Activated T-helper 1 cell treated with anti-CD3 and anti-CD28 coated beads, Interleukin-12 subunit alpha, Interleukin-12 subunit beta, Interleukin-2, Interleukin-4 antibody, amounts not matched to agents 30 ng/mL and 10 ng/mL and 1 ng/mL, durations not matched to agents 14 hours and 24 hours and 36 hours (primary cell): ENCODE measurements at places on chromosomes 11 and 22. TPM values are rescaled to one million over a fixed set of nuclear protein-coding genes. Genes with fewer than 3 reads are reported as not detected.
A peak's percentile ranks its signal among the peaks of the same experiment; 100 is the strongest.

GRCh38 chr11:68302670-68303069 is 9.7 kb upstream of the LRP5 start:
- H3K27ac ChIP-seq: no peak overlapping the region
- peaks cover 5% of the 10 kb centered on the region for H3K27me3 ChIP-seq
- H3K4me3 ChIP-seq: no peak overlapping the region
- peaks cover 8% of the 10 kb centered on the region for H3K4me1 ChIP-seq

DNA sequence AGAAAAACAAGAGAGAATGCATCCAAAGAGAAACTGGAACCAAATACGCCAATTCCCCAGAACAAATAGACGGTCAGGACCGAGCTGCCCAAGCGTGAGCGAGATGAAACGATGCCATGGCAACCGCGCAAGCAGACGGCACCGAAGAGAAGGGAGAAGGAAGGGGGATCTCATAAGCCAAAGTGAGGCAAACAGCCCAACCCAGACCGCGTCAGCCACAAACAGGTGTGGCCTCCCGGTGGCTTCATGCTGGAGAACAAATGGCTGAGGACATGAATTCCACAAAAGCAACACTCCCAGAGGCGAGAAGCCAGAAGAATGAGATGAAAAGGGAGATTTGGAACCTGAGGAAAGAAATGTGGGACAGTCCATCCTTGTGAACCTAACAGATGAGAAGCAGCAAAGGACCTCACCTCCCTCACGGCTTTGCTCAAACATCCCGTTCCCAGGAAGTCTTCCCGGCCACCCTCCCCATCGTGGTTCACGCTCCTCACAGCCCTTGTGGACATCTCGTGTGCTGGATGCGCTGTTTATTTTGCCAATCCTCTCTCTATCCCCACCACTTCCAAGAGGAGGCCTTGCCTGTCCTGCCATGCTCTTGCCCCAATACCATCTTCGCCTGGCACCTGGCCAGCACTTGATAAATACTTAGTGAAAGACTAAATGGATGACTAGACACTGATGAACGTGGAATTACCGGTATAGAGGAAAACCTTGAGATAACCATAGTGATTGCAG is 89.1 kb upstream of the RTL6 start:
- no peak for DNase-seq
- H3K4me3 ChIP-seq: no peak overlapping the region
- no peaks in the 10 kb centered on the region for H3K4me1 ChIP-seq
- peaks cover 13% of the 10 kb centered on the region for H3K27me3 ChIP-seq

DNA sequence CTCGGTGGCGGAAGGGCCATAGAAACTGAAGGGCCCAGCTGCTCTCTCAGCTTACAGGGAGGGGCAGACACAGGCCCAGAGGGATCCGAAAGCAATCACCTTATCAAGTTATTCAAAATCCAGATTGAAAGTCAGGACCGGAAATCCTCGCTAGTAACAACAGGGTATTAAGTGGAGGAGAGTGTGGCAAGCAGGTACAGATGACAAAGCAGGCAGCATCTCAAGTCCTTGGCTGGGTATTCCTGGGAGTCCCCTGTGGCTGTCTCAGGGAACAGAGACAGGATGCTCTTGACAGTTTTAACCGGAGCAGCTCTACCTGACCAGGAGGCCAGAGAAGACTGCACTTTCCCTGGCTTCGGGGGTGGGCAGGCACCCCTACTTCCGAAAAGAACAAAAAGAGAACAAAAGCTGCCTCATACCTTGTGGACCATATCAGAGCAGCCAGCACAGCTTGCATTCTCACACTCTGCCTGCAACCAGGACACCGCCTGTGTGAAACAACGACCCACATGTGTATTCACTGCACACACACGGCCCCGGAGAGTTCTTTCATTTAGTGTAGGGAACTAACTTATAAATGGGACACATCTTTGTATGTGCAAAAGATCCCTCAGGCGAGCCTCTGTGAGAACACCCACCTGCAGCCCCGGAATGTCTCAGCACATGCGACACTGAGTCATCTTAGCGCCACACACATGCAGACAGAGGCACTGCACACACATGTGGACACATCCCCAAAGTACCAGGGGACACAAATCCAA is 78.3 kb downstream of the MICAL3 start:
- DNase-seq: no peak
- no peak overlapping the region for H3K27ac ChIP-seq
- H3K36me3 ChIP-seq: no peaks in the 10 kb centered on the region
- H3K4me3 ChIP-seq: no peak overlapping the region
- no peaks in the 10 kb centered on the region for H3K4me1 ChIP-seq

DNA sequence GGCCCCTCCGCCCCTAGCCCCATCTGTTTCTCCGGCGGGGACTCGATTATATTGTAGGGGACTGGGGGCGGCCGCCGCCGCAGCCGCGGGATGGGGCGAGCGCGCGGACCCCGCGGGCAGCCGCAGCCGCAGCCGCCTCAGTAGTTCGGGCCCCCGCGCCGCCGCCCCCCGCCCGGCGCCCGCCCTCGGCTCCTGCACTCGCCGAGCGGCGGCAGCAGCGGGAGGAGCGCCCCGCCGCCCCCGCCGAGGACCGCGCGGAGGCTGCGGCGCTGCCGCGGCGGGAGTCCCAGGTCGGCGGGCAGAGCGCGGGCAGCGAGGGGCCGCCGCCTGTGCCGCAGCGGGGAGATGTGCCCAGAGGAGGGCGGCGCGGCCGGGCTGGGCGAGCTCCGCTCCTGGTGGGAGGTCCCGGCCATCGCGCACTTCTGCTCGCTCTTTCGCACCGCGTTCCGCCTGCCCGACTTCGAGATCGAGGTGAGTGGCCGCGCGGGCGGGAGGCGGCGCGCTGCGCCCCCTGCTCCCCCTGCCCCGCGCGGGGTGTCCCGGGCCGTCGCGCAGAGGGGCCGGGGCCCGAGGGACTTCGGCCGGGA is at the start of gene CECR2:
Gene CECR2, plus strand, starts transcription at position 22 of the 587 bp plus-strand sequence. Its CDS starts 324 bp downstream, at position 346.
- peak within 1 kb of the TSS; percentile 44 for H3K27ac ChIP-seq
- DNase-seq: peak; percentile 2
- H3K36me3 ChIP-seq: peaks cover 5% of the 10 kb centered on the region
- peaks cover 29% of the 10 kb centered on the region for H3K4me1 ChIP-seq
- peak within 1 kb of the TSS; percentile 80 for H3K4me3 ChIP-seq

- no peak overlapping the region for H3K27ac ChIP-seq
- no peaks in the 10 kb centered on the region for H3K36me3 ChIP-seq
- H3K27me3 ChIP-seq: no peaks in the 10 kb centered on the region
- DNase-seq: no peak
- no peaks in the 10 kb centered on the region for H3K4me1 ChIP-seq
These were observed 142.1 kb downstream of the TRPC6 start for GRCh38 chr11:101441747-101442146.

DNA sequence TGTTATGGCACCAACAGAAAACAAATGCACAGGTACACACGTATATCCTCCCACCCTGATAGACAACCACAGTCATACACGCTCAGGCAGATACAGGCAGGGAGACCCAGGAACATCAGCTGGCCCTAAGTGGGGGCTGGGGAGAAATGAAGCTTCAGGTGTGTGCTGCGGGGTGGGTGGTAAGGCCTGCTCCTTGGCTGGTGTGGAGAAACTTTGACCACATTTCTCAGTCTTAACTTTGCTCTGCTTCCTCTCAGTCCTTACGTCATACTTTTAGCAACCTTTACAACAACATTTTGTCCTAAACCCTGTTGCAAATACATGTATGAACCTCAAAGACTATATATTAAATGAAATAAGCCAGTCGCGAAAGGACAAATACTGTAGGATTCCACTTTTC is 6.7 kb upstream of the ANAPC15 start:
- H3K27me3 ChIP-seq: peaks cover 2% of the 10 kb centered on the region
- H3K4me1 ChIP-seq: no peaks in the 10 kb centered on the region
- H3K27ac ChIP-seq: no peak overlapping the region
- DNase-seq: no peak
- H3K4me3 ChIP-seq: no peak overlapping the region
- H3K36me3 ChIP-seq: peaks cover under 1% of the 10 kb centered on the region

GRCh38 chr11:24421766-24422165 is 75.1 kb upstream of the LUZP2 start:
- H3K4me3 ChIP-seq: no peak overlapping the region
- no peaks in the 10 kb centered on the region for H3K27me3 ChIP-seq
- H3K36me3 ChIP-seq: no peaks in the 10 kb centered on the region

DNA sequence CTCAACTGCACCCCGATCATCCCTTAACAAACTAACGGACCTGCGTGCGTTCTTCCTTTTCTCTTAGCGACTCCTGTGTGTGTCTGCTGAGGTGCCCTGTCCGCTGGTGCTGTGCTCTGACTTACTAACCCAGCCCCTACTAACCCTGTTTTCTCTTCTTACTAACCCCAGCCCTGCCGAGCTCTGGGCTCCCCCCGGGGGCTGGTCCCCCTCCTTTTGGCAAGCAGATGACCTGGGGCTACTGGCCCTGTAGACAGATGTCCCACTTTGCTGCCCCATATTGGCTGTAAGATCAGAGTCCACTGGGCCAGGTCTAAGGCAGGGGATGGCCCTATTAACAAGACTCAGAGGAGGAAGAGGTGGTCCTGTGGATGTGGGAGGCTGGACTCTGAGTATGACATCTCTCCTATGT is 14.7 kb downstream of the MIAT start:
- DNase-seq: no peak
- peak overlapping the region; percentile 95 for H3K4me3 ChIP-seq
- H3K27me3 ChIP-seq: no peaks in the 10 kb centered on the region
- H3K36me3 ChIP-seq: peaks cover 29% of the 10 kb centered on the region
- H3K27ac ChIP-seq: peak overlapping the region; percentile 98

GRCh38 chr11:47317064-47317828 is 35.3 kb downstream of the MYBPC3 start:
- no peak overlapping the region for H3K4me3 ChIP-seq
- H3K27ac ChIP-seq: peak overlapping the region; percentile 25
- H3K4me1 ChIP-seq: peaks cover 7% of the 10 kb centered on the region
- peaks cover 34% of the 10 kb centered on the region for H3K36me3 ChIP-seq

GRCh38 chr11:47448566-47449427 is at the start of gene RAPSN:
RAPSN (minus strand) TSS chr11:47449136; CDS start chr11:47448964, 172 bp downstream.
- H3K4me3 ChIP-seq: no peak within 1 kb of the TSS
- no peaks in the 10 kb centered on the region for H3K4me1 ChIP-seq
- no peaks in the 10 kb centered on the region for H3K36me3 ChIP-seq

- H3K27ac ChIP-seq: no peak overlapping the region
- no peaks in the 10 kb centered on the region for H3K36me3 ChIP-seq
- no peaks in the 10 kb centered on the region for H3K4me1 ChIP-seq
- peaks cover 9% of the 10 kb centered on the region for H3K27me3 ChIP-seq
- DNase-seq: no peak
- no peak overlapping the region for H3K4me3 ChIP-seq
These were observed 38.8 kb downstream of the PDE2A start for GRCh38 chr11:72635309-72635915.

DNA sequence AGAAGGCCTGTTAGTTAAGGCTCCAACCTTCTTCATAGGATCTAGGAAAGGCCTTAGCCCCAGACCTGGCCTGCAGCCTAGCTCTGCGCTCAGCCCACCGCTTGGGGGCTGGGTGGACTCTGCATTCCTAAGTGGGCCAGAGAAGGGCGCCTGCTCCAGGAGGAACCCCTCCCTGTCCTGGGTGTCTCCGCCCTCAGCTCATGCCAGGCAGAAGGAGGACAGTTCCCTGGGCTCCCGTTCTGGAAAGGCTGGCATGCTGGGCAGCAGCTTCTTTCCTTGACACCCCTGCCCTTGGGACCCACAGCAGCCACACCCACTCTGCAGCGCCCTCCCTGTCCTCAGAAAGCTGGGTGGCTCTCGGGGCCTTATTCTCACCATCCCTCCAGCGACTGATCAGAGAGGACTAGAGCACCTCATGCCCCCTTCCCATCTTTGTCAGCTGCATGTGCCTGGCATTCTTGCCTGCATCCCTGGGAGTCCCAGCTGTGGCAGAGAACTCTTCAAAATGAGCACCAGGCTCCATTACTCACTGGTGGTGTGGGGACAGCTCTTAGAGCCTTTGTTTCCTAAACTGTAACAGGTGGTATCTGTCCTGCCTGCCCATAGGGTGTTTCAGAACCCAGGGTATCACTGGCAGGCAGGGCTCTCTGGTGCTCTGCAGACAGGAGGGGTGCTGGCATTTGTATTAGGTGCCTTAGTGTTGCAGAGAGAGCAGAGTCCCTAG is 20.3 kb upstream of the MYRF start:
- H3K36me3 ChIP-seq: no peaks in the 10 kb centered on the region
- DNase-seq: no peak
- H3K27ac ChIP-seq: no peak overlapping the region
- H3K4me1 ChIP-seq: peaks cover 4% of the 10 kb centered on the region

- no peaks in the 10 kb centered on the region for H3K36me3 ChIP-seq
- no peak overlapping the region for H3K27ac ChIP-seq
- no peak overlapping the region for H3K4me3 ChIP-seq
- H3K27me3 ChIP-seq: no peaks in the 10 kb centered on the region
These were observed 50.4 kb upstream of the A4GALT start for GRCh38 chr22:42770941-42771647.

Gene GAB4
- not detected in 2 replicates for total RNA-seq

Gene SMTNL1
- total RNA-seq: not detected in 2 replicates

Gene APOL5
- total RNA-seq: not detected in 2 replicates

Gene ELF5
- not detected in 2 replicates for total RNA-seq

Gene UPK2
- not detected in 2 replicates for total RNA-seq

Gene YPEL4
- 0.26 and 0.39 TPM in 2 replicates for total RNA-seq
